ENCODE measurements at places on chromosomes 7 and 10. TPM values are rescaled to one million over a fixed set of nuclear protein-coding genes. Genes with fewer than 3 reads are reported as not detected.

DNA sequence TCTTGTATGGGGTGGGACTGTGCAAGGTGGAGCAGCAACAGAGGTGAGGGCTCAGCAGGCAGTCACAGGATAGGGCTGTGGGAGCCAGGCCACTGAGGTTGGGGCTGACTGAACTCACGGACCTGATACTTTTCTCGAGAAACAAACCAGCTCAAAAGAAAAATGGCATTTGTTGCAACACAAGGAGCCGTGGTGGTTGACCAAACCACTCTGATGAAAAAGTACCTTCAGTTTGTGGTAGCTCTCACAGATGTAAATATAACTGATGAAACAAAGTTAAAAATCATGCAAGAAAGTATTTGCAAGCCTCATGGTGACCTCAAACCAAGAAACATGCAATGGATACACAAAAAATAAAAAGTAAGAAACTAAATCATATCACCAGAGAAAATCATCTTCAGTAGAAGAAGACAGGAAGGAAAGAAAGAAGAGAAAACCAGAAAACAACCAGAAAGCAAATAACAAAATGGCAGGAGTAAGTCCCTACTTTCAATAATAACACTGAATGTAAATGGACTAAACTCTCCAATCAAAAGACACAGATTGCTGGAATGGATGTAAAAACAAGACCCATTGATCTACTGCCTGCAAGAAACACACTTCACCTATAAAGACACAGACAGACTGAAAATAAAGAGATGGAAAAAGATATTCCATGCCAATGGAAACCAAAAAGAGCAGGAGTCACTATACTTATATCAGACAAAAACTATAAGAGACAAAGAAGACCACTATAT lies 48.9 kb upstream of the DUSP5 start:
- DNase-seq = no peak

Gene CEP55
- total RNA-seq = 102 TPM

- DNase-seq = no peak
Observed at GRCh38 chr7:112056409-112056808, 149.8 kb downstream of the DOCK4 start.

DNA sequence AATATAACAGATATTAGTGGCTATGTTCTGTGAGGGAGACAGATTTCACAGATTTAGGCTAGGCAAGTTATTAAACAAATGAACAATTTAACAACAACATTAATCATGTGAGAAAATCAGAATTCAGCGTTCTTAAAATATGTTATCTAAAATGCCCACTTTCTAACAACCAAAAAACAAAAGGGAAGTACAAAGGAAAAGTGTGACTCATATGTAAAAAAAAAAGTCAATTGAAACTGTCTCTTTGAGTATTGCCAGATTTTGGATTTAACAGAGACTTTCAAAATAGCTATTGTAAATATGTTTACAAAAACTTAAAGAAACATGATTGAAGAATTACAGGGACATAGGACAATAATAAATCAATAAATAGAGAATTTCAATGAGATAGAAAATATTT lies 34.8 kb upstream of the ARHGAP22 start:
- no peak for DNase-seq

- DNase-seq = no peak
Observed at GRCh38 chr10:66550351-66550750, 375.5 kb upstream of the LRRTM3 start.

- DNase-seq = no peak
Observed at GRCh38 chr7:38330861-38331621, 57.6 kb upstream of the TARP start.

DNA sequence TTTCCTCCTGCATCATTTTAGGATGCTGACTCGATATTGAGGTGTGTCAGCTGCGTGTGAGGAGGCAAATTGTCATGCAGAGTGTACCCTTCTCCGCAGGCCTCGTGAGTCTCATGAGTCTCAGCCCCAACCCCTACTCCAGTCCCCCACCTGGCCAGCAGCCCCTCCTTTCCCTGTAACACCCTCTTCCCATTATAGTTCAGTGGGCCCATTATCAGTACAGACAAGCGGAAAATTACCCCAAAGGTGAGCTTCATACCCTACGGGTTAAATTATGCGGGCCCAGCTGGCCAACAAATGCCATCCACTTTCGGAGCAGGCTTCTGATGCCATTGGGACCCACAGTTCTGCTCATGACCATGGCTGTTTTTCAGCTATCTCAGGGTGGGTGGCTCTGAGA lies 25.2 kb downstream of the SFTPD start:
- no peak for DNase-seq

- DNase-seq = no peak
Observed at GRCh38 chr7:104978460-104978859, 35.5 kb upstream of the KMT2E start.

GRCh38 chr10:72322030-72322279 lies 32.8 kb downstream of the DNAJB12 start:
- no peak for DNase-seq

GRCh38 chr7:141210862-141211261 lies 137.0 kb downstream of the TMEM178B start:
- DNase-seq = no peak

DNA sequence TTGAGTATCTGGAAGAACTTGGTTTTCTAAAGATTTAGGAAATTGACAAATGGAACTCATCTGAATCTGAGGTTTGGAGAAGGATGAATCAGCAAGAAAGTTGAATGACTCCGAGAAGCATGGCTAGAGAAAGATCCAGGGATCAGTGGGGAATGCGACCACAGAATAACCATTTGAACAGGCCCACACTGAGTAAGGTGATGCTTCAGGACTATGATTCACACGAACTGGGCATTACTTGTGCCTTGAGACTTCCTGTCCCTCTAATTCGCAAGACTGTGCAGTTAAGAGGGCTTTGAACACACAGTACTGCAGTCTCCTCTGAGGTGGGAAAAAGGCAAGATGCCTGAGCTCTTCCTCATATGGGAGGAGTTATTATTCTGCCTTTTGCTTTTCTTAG lies 395.5 kb upstream of the POM121L12 start:
- DNase-seq = peak; percentile 98

GRCh38 chr7:38222481-38223096 lies 44.5 kb downstream of the STARD3NL start:
- peak; percentile 67 for DNase-seq

DNA sequence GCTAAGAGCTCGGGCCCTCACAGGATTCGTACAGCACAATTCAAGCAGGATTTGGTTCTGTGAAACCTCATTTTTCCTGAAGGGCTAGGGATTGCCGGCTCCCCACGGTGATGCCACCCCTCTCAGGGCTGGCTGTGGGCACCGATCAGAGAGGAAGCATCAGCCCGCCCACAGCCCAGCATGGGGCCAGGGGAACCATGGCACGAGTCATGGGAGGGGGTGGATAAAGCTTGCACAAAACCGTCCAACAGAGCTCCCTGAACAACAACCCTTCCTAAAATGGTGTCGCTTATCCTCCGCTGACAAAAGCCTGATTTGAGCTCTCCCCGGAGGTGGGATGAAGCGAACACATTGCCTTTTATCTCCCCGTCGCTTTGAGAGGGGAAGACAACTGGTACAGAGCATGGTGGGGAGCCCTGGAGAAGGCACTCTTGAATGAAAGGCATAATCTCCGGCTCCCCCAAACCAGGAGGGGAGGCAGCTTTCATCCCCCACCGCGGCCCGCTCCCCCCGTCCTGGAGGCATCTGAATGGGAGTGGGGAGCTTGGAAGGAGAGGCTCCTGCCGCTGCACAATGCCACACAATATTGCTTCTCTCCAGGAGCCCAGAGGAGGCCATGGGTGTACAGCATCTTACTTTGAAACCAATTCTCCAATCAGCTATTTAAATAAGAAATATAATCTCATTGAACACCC lies 144.0 kb downstream of the RPS24 start:
- DNase-seq = no peak

DNA sequence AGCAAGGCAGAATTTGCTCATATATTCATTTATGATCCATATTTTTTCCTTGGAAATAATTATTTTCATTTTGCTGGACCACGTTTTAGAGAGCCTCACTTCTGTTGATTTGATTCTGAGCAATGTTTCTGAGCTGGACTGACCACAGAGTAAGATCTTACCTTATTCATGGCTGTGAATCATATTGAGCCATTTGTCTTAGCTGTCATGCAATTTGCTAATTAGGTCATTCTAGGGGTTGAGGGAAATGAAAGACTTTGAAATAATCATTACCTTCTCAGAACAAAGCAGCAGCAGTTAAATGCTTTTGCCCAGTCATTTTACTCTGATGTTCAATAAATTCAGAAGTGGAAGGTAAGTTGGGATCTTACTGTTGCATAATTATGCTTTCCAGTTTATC lies 251.4 kb downstream of the SDK1 start:
- DNase-seq = peak; percentile 43

Gene LRRTM3
- total RNA-seq = not detected

- no peak for DNase-seq
Observed at GRCh38 chr7:142939226-142939910, at the start of gene LLCFC1. Gene LLCFC1, plus strand, starts transcription at chr7:142939484. Its CDS starts 138 bp downstream, at chr7:142939622.

DNA sequence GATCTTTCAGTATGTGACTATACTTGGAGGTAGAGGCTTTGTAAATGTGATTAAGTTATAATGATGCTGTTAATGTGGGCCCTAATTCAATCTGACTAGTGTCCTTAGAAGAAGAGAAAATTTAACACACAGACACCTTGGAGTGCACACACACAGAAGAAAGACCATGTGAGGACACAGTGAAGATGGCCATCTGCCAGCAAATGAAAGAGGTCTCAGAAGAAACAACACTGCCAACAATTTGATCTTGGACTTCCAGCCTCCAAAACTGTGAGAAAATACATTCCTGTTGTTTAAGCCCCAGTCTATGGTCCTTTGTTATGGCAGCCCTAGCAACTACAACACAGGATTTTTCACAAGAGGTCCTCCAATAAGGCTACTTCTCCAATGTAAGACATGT lies 120.9 kb upstream of the ABCB5 start:
- no peak for DNase-seq

Gene IPMK
- total RNA-seq = 7.6 TPM

DNA sequence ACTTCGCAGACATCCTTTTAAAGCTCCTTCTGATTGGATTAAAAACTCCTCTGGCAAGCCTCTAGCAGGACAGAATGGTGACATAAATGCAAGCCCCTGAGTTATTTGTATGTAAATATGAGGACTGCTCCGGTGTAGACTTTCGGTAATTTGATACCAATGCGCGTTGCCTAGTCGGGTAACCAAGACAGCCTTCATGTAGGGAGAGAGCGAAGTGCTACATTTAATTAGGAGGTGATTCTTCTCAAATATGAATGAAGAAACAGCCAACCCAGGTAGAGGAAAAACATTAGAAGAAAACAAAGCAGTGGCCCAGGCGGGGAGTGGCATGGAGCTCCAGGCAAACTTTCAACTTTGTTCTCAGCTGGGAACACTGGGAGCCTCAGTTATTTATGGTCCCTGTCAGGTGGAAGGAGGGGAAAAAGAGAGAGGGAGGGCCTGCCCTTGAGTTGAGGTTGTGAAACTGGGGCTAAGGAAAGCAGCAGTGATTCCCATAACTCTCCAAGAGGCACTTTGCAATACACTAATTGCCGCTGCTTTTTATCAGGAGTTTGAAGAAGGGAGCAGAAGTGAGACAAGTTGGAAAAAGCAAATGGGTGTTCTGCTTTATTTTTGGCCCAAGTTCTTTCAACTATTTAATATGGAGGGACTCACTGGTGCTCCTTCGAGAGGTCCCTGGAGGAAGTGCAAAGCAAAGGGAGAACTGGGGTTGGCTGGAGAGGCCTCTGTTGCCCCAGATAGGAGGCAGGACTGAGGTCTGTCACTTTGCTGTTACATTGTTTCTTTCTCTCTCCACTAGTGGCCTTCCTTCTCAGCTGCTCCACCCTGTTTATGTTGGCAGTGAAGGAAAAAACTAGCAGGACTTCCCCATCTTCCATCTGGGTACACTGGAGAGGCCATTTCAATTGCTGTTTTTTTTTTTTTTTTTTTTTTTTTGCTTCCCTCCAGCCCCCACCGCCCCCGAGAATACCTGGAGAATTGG lies 234.6 kb upstream of the CCDC6 start:
- DNase-seq = no peak

DNA sequence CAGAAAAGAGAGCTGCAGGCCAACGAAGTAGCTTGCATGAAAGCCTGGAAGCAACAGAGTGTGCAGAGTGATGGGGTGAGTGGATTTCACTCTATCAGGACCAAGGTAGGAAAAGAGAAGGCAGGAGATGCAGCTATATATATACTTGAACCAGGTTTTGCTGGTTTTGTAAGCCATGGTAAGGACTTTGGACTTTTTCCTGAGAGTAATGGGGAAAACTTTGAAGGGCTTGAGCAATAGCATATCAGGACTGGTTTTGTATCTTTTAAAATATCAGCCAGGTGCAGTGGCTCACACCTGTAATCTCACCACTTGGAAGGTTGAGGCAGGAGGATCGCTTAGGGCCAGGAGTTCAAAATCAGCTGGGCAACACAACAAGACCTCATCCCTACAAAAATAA lies 120.6 kb upstream of the NRP1 start:
- no peak for DNase-seq

Gene MRLN
- not detected for total RNA-seq

DNA sequence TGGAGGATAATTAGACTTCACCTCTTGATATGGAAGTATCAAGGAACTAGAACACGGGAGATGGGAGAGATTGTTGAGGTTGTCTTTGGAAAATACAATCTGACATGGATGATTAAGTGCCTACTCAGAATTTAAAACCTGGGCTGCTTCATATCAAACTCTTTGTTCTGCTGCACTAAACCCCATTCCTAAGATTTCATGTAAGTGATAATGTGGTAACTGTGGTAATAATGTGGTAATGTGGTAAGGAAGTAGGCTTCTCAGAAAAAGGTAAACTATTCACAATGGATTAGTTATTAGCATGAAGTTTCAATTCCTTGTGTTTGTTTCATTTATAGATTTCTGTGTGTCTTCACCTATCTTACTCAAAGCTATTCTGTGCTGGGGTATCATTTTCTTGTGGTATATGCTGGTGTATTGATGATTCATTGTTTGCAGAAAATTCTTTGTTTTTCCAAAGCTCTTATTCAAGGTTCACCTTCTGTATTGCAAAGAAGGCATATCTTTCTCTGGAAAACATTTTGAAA lies 129.9 kb upstream of the TAC1 start:
- DNase-seq = no peak

GRCh38 chr10:9010093-9010492 lies 955.6 kb downstream of the GATA3 start:
- DNase-seq = no peak

Gene PLAU
- total RNA-seq = 614 TPM

- DNase-seq = no peak
Observed at GRCh38 chr7:110831419-110831818, 259.5 kb upstream of the LRRN3 start.

DNA sequence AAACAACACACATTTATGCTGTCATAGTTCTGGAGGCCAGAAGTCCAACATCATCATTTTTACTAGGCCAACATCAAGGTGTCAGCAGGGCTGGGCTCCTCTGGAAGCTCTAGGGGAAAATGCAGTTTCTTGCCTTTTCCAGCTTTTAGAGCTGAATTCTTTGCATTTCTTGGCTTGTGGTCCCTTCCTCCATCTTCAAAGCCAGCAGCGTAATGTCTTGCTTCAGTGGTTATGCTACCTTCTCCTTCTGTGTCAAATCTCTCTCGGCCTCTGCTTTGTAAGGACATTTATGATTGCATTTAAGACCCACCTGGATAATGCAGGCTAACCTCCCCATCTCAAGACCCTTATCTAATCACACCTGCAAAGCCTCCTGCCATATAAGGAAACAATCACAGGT lies 66.5 kb upstream of the ANKRD1 start:
- DNase-seq = no peak

Gene GIMAP8
- 0.06 TPM for total RNA-seq

- no peak for DNase-seq
Observed at GRCh38 chr7:73945022-73945421, 83.0 kb upstream of the ELN start.

Gene HIF1AN
- 8.9 TPM for total RNA-seq

Gene LZTS2
- 176 TPM for total RNA-seq
